Stimulated activated CD8-positive, alpha-beta memory T cell treated with anti-CD3 and anti-CD28 coated beads, Interleukin-7, amount 100 ng/mL, for 4 hours (primary cell): ENCODE measurements at places on chromosomes 7 and 10.

GRCh38 chr10:46215426-46215825 is 71.4 kb upstream of the ANTXRL start:
- DNase-seq = no peak

GRCh38 chr7:156032973-156033372 is 220.7 kb upstream of the SHH start:
- DNase-seq = no peak

GRCh38 chr7:3064067-3064466 is 20.4 kb upstream of the CARD11 start:
- no peak for DNase-seq

- no peak for DNase-seq
These were observed 646 bp downstream of the SGCE start for GRCh38 chr7:94655126-94655847.
